ENCODE measurements at places on chromosomes 1 and 21.

- no peak for DNase-seq
Measured at GRCh38 chr21:41024746-41025254, 143.2 kb upstream of the BACE2 start.

DNA sequence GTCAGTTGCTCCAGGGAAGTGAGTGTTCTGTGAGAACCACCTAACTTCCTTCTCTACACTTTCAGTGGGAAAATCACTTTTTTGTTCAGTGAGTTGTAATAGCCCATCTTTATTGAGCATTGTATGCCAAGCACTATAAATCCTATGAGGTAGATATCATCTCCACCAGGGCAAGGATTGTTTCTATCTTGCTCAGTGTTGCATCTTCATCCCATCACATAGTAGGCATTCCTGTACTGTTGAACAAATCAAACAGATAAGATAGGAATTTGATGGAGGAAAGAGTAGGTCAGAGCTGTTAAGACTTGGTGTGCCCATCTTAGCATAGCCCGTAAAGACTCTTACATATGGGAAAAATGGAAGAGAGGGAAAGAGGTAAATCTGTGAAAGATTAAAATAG is 2.9 kb upstream of the PIGV start:
- no peak for DNase-seq

GRCh38 chr1:53145051-53145600 is 2.7 kb upstream of the SLC1A7 start:
- DNase-seq, result no peak

DNA sequence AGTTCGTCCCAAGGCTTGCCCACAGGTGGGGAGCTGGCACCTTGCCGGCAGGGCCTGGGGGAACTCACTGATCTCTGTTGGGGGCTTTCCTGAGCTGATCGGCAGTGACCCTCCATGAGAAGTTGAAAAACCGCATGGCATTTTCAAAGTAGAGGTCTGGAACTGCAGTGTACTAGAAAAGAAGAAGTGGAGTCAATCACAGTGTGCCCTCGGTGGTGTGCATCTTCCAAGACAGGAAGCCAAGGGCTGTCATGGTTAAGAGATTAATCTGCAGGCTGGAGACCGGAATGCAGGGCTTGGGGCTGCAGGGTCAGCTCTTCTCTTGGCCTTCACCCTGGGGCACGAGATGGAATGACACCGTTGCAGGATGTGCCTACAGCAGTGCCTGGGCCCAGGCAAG is 56.8 kb downstream of the ECE1 start:
- DNase-seq, result no peak

- DNase-seq, result no peak
Measured at GRCh38 chr1:17080085-17080759, 26.4 kb upstream of the SDHB start.
